ENCODE measurements at places on chromosomes 12 and 14. TPM values are rescaled to one million over a fixed set of nuclear protein-coding genes. Genes with fewer than 3 reads are reported as not detected.

Gene FAM186B
- polyA plus RNA-seq, result 0.64 TPM

Gene C12orf54
- not detected for polyA plus RNA-seq

Gene DACT1
- polyA plus RNA-seq, result 197 TPM

Gene PEX5
- 20.8 TPM for polyA plus RNA-seq

Gene VWF
- not detected for polyA plus RNA-seq

Gene NEDD8
- 429 TPM for polyA plus RNA-seq

Gene IFT43
- polyA plus RNA-seq, result 68.6 TPM

Gene PTPRB
- not detected for polyA plus RNA-seq

Gene CLEC9A
- polyA plus RNA-seq, result not detected

DNA sequence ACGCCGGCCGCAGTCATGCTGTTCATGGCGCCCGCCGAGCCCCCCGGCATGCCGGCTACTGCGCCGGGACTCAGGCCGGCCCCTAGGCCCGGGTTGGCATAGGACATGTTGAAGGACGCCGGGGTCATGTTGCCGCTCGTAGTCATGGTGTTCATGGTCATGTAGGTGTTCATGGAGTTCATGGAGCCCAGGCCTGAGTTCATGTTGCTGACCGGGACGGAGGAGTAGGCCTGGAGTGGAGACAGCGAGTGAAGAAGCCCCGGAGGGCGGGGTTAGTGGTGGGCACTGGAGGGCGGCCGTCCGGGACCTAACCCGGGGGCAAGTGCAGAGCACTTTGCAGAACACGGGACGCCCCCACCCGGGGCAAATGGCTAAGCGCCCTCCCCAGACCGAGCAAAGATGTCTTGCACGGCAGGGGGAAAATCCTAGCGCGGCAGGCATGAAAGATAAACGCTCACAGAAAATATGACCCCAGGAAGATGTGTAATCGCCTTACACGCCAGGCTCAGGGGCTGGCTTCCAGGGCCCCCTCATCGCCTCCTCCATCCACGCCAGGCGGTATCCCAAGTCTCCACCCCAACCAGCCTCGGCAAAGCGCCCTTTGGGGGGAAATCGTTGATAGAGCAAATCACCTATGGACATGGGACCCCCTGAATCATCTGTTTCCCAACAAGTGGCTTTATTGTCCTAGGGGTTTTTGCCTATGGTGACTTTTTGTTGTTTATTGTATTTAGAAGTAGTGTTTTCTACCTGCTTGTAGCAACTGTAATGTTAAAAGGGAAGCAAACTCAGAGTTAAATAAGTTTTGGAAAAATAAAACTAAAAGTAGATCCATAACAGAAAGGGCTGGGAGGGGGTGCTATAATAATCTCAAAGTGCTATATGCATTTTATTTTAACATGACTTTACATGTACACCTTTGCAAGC, 2.3 kb downstream of the FOXA1 start:
- peaks cover 11% of the 10 kb centered on the region for H3K4me1 ChIP-seq
- H3K27me3 ChIP-seq, result peaks cover 99% of the 10 kb centered on the region
- no peak for DNase-seq
- H3K4me3 ChIP-seq, result no peak overlapping the region
- no peak overlapping the region for H3K27ac ChIP-seq

DNA sequence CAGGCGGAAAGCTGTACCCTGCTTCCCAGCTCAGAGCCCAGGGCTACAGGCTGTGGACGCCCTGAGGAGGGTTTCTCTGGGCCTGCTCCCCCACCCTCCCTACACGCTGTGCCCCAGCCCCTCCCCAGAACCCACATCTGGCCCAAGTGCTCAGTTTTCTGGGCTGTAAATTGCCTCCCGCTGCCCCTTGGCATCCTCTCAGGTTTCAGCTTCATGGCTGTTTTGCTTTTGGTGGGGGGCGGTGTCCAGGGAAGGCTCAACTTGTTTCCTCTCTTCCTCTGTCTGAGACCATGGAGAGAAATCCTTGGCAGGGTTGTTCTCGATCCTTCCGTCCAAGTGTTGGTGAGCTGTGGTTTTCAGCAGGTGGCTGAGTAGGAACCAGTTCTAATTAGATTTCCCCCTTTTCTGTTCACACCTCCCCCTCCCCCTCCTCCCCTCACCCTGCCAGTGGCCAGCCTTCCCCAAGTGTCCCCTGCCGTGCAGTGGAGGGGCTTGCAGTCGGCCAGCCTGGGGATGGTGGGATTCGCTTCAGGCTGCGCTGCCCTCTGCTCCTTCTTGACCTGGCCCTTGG, 61.8 kb downstream of the TSPAN9 start:
- H3K4me1 ChIP-seq, result peaks cover 15% of the 10 kb centered on the region
- H3K27ac ChIP-seq, result no peak overlapping the region
- no peaks in the 10 kb centered on the region for H3K27me3 ChIP-seq
- no peaks in the 10 kb centered on the region for H3K36me3 ChIP-seq

- H3K27ac ChIP-seq, result no peak overlapping the region
- H3K36me3 ChIP-seq, result peaks cover 30% of the 10 kb centered on the region
- no peaks in the 10 kb centered on the region for H3K27me3 ChIP-seq
- no peak overlapping the region for H3K4me3 ChIP-seq
- no peaks in the 10 kb centered on the region for H3K4me1 ChIP-seq
- no peak for DNase-seq
Observed at GRCh38 chr12:47698055-47698454, 7.8 kb downstream of the RPAP3 start.

GRCh38 chr12:22576473-22576872, 32.1 kb upstream of the C2CD5 start:
- H3K27me3 ChIP-seq, result no peaks in the 10 kb centered on the region
- no peak overlapping the region for H3K4me3 ChIP-seq
- no peaks in the 10 kb centered on the region for H3K4me1 ChIP-seq
- no peaks in the 10 kb centered on the region for H3K36me3 ChIP-seq

- H3K27me3 ChIP-seq, result no peaks in the 10 kb centered on the region
- no peak overlapping the region for H3K27ac ChIP-seq
- no peak for DNase-seq
- peaks cover 3% of the 10 kb centered on the region for H3K36me3 ChIP-seq
Observed at GRCh38 chr14:70753518-70753953, 55.8 kb downstream of the MAP3K9 start.

DNA sequence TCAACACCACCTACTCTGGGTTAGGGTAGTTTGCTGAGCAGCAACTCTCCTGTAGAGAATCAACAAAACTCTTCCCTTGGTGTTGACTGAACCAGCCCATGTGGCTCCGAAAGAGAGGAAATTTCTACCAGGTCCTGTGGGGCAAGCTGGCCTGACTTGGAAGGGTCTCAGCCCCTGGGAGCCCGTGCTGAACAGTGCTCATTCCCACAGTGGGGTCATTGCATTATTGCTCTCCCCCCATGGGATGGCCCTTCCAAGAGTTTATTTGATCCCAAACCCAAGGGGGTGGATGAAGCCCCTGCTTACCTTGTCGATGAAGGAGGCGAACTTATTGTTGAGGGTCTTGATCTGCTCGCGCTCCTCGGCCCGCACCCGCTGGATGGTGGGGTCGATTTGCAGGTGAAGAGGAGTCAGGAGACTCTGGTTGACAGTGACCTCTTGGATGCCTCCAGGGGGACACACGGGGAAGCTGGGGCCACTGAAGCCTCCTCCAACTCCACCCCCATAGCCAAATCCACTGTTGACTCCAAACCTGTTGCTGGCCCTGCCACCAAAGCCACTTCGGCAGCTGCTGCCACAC, 580 bp downstream of the KRT75 start:
- peaks cover 9% of the 10 kb centered on the region for H3K4me1 ChIP-seq
- H3K27ac ChIP-seq, result no peak overlapping the region
- no peak for DNase-seq
- no peak overlapping the region for H3K4me3 ChIP-seq
- H3K36me3 ChIP-seq, result no peaks in the 10 kb centered on the region

DNA sequence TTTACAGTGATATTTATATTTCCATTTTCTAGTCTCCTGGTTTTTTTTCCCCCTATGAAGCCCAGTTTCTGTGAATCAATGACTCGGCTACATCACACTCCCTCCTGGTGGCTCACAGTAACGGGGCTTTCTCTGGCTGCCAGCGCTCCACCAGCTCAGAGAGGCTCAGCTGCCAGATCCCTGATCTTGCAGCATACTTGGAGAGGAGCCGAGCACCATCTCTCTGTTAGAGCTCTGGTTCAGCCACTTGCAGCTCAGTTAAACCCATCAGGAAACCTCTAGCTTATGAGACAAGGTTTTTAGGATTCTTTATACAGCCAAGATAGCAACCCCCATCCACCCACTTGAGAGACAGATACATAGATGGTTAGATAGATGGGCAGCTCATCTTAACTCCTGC, 74.6 kb downstream of the CIT start:
- no peak for DNase-seq
- H3K27me3 ChIP-seq, result no peaks in the 10 kb centered on the region
- H3K4me3 ChIP-seq, result no peak overlapping the region
- no peaks in the 10 kb centered on the region for H3K36me3 ChIP-seq
- H3K27ac ChIP-seq, result no peak overlapping the region

All from cardiac muscle cell (in vitro differentiated cells and primary cell).